ENCODE measurements at places on chromosomes 4 and X. TPM values are rescaled to one million over a fixed set of nuclear protein-coding genes. Genes with fewer than 3 reads are reported as not detected.

Gene MAGED4
- total RNA-seq, result 9.9 TPM

Gene CCDC149
- 7.0 TPM for total RNA-seq

Gene GAGE12J
- total RNA-seq, result not detected

DNA sequence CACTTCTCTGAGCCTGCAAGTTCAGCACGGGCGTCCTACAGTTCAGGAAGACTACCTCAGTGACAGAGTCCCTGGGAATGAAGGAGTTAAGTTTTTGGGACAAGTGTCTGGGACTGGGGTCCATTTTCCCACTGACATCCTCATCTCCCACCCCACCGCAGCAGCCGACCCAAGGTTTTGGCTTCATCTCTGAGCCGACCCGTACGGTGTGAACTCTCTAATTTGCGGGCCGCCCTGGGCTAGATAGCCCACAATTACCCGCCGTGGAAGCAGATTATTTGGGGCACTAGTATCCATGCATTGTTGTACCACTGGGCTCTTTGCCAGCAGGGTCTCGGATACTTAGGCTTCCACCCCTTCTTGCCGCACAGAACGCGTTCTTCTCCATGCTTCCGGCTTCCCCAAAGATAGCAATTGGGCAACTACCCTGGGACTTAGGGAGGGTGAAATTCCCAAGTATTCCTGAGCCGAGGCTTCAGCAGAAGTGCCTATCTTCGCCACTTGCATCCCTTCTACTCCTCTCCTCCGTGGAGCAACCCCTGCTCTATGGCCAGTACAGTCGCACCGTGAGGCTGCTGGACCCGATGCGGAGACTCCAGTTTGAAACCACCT is 2.4 kb downstream of the IL1RAPL2 start:
- no peak overlapping the region for H3K4me3 ChIP-seq
- H3K4me1 ChIP-seq, result no peaks in the 10 kb centered on the region
- H3K27ac ChIP-seq, result no peak overlapping the region
- no peak for DNase-seq
- peaks cover 22% of the 10 kb centered on the region for H3K27me3 ChIP-seq
- no peaks in the 10 kb centered on the region for H3K36me3 ChIP-seq

- peak; percentile 23 for DNase-seq
- H3K36me3 ChIP-seq, result no peaks in the 10 kb centered on the region
- no peaks in the 10 kb centered on the region for H3K27me3 ChIP-seq
- no peak overlapping the region for H3K27ac ChIP-seq
- peak overlapping the region; percentile 37 for H3K4me3 ChIP-seq
- H3K4me1 ChIP-seq, result no peaks in the 10 kb centered on the region
These were observed 999 bp downstream of the NAP1L5 start for GRCh38 chr4:88696630-88697029.

GRCh38 chrX:15151267-15152186 is 118.4 kb downstream of the ASB9 start:
- H3K36me3 ChIP-seq, result no peaks in the 10 kb centered on the region
- no peak overlapping the region for H3K27ac ChIP-seq
- DNase-seq, result no peak
- H3K27me3 ChIP-seq, result no peaks in the 10 kb centered on the region

DNA sequence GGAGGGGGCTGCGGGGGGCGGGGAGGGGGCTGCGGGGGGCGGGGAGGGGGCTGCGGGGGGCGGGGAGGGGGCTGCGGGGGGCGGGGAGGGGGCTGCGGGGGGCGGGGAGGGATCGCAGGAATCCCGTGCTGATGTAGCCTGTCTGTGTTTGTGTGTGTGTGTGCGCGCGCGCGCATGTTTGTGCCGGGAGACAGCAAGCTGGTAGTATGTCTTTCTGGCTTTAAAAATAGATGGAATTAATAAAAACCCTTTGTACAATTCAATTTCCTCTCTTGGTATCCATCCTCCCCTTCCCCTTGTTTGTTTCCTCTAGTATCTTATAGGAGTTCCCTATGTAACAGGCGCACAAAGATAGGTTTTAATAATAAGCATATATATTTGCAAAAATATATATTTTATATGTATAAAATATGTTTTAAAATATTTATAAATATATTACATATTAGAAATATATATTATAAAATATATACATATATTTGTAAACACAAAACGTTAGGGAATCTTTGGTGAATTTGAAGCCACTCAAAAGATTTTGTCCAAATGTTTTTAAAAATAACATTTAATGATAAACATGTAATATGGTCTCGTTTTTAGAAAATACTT is 782 bp downstream of the ARHGAP24 start:
- H3K36me3 ChIP-seq, result no peaks in the 10 kb centered on the region
- DNase-seq, result no peak
- H3K27me3 ChIP-seq, result peaks cover 8% of the 10 kb centered on the region
- peak overlapping the region; percentile 47 for H3K4me3 ChIP-seq
- no peaks in the 10 kb centered on the region for H3K4me1 ChIP-seq
- no peak overlapping the region for H3K27ac ChIP-seq
